ENCODE measurements at places on chromosomes 12 and 14.

GRCh38 chr12:70982991-70983390, 62.5 kb upstream of the PTPRR start:
- DNase-seq = no peak

DNA sequence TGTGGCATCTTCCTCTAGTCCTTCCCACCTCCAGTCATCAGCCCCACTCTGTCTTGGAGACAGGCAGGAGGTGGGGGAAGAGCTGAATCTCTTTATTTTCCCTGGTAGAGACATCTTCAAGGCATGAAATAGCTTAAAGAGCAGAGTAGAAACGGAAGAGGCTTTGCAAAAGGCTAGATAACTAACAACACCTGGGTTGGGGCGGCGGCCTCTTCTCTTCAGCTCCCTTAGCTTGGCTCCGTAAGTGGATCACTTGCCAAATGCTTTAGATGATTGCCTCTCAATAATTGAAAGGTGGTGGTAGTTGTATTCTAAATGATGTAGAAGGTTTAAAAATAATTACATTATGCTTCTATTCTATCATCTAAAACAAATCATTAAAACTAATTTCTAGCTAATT, 36.1 kb downstream of the SSPN start:
- no peak for DNase-seq

DNA sequence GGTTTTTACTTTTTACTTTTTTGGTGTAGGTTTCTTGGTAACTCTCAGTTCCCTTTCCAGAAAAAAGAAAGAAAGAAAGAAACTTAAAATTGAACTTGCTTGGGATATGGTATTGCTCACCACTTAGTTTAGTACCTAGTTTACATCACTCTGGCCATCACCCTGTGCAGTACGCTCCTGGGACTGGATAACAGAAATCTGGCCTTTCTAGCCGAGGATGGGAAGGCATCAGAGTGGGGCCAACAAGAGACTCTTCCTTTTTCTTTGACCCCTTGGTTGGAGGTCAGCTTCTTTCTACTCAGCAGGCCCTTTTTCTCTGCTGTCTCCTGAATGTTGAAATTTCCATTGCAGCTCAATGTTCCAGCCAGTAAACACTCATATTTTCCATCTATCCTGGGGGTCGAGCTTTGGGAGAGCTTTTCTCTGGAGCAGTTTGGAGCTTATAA, 156.6 kb downstream of the TGFB3 start:
- no peak for DNase-seq

GRCh38 chr12:46299851-46300250, 31.0 kb upstream of the SLC38A1 start:
- no peak for DNase-seq

- DNase-seq = no peak
Measured at GRCh38 chr14:103542605-103543088, 13.7 kb downstream of the TRMT61A start.
